ENCODE measurements at places on chromosomes 7 and 10. TPM values are rescaled to one million over a fixed set of nuclear protein-coding genes. Genes with fewer than 3 reads are reported as not detected.

The C7orf33 gene
- total RNA-seq: not detected

The GALNT11 gene
- 38.6 TPM for total RNA-seq

The PTN gene
- 6.7 TPM for total RNA-seq

The MOGAT3 gene
- total RNA-seq: not detected

The THSD7A gene
- total RNA-seq: 0.94 TPM

The PRLHR gene
- total RNA-seq: not detected

All from cardiac ventricle fibroblast (primary cell).